ENCODE measurements at places on chromosomes 1 and 21. TPM values are rescaled to one million over a fixed set of nuclear protein-coding genes. Genes with fewer than 3 reads are reported as not detected.

Gene FHL3
- 21.5 TPM for total RNA-seq

Gene CD1B
- not detected for total RNA-seq

Gene PARS2
- 10.3 TPM for total RNA-seq

Gene NR1I3
- not detected for total RNA-seq

Gene TCP10L
- total RNA-seq = under 0.01 TPM

Gene S100A7A
- total RNA-seq = not detected

All from mammary epithelial cell (primary cell).